Esophagus squamous epithelium (tissue), 5 donors: ENCODE measurements at places on chromosomes 11 and 22.

DNA sequence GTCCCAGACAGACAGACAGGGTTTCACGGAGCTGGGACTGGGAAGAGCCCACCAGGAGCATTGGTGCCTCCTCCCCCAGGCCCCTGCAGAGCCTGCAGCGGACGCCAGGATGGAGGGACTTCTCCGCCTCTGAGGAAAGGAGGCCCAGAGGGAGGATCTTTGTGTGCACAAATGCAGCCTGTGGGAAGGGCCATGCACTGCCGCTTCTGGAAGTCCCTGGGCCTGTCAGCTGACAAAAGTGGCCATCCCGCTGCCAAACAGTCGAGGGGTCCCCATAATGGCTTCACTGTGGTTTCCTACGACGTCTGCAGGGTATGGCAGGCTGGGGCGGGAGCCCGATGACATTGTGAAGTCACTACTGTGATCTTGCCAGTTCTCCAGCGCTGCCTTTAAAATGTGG lies 73.8 kb downstream of the TP53I11 start:
- no peak for DNase-seq

- DNase-seq, result no peak
These were observed 26.6 kb downstream of the BCR start for GRCh38 chr22:23206915-23207314.

DNA sequence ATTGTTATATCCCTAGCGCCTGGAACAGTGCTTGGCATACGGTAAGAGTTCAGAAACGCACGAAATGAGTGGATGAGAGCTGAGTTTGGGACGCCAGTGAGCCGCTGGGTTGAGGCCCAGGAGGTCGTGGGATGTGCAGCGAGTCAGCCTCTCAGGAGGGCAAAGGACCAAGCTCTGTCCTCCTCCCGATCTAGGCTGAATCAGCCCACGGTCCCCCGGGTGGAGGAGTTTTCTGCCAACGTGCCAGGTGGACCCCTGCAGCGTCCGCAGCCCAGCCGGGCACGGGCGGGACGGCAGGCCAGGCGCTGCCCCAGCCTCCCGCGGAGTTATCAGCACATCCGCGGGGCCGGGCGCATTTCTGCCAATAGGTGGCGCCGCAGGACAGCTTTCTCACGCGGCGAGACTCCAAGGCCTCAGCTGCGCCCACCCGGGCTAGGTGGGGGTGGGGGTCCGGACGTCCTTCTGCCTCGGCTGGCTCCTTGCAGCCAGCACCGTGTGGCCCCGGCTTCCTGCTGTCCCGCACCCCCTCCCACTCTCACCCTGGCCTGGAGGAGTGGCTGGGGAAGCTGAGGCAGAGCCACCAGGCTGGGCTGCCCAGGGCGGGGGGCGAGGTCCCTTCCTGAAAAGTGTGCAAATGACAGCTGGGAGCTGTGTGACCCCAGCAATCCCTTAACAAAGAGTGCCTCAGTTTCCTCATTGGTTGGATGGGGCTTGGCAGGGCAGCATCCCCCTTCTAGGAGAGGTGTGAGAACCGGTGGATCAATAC lies 2.2 kb upstream of the RPS19BP1 start:
- no peak for DNase-seq

GRCh38 chr11:31640611-31641010 lies 131.0 kb downstream of the ELP4 start:
- no peak for DNase-seq

DNA sequence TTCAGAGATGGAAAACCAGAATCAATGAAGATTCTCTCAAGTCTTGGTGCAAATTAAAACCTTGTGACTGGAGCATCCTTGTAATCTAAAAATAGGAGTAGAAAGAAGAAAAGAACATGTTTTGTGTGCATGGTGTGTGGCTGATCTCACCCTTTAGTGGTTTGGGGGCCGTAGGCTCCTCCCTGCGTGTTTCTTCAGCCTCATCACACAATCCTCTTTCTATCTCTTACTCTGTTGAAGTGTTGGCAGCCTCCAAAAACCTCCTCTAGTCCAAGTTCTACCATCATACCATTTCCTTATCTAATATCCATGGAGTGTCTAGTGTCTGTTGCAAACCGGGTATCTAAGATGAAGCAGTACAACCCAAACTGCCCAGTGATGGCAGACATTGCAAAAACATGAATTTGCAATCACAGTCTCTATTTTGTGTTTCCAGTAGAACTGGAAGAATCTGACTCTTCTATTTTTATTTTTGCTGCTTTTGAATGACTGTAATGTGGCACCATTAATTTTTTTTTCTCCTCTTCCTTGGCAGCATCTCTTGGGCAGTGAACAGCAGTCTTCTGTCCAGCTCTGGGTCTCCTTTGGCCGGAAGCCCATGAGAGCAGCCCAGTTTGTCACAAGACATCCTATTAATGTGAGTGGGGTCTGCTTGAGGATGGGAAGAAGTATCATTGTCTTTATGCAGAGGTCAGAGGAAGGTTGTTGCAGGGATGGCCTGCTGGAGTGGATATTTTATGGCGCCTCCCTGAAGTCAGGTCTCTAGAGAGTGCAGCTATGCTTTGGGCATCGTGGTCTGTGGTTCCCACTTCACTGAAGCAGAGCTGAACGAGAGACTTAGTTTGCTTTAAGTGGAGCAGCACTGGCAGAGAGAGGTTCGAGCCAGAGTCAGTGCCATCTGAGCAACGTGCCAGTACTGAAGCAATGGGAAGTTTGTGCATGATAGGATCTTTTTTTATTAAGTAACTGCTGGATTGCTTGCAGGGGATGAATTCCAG lies 60.0 kb upstream of the SORL1-AS1 start:
- DNase-seq, result no peak

DNA sequence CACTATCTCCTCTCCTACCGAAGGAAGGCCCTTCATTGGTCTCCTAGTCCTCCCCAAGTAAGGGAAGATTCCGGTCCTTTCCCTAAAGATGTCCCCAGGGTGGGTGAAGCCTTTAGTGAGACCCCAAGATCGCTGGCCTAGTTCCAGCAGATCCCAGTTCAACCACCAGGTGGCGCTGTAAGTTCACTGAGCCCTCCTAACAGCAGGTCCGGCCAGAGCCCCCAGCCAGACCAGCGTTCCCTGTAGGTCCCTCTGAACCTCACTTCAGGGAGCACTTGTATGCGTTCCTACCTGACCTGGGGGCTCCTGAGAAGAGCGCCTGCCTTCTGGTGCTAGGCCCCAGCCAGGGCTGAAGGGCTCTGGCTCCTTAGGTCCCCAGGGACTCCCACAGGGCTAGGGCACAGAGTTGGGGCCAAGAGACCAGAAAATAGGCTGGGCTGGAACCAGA lies 38.1 kb downstream of the LMO1 start:
- DNase-seq, result no peak

DNA sequence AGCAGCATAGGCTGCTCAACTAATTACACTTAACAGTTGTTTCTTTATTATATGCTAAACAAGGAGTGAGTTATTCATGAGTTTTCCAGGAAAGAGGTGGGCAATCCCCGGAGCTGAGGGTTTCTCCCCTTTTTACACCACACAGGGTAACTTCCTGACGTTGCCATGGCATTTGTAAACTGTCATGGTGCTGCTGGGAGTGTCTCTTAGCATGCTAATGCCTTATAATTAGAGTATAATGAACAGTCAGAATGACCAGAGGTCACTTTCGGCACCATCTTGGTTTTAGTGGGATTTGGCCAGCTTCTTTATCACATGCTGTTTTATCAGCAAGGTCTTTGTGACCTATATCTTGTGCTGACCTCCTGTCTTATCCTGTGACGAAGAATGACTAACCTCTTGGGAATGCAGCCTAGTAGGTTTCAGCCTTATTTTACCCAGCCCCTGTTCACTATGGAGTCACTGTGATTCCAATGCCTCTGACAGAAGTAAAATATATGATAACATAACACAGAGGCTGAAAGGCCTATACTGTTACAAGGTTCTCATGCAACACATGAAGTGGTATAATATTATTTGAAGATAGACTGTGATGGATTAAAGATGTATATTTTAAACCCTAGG lies 41.3 kb upstream of the RDX start:
- no peak for DNase-seq

DNA sequence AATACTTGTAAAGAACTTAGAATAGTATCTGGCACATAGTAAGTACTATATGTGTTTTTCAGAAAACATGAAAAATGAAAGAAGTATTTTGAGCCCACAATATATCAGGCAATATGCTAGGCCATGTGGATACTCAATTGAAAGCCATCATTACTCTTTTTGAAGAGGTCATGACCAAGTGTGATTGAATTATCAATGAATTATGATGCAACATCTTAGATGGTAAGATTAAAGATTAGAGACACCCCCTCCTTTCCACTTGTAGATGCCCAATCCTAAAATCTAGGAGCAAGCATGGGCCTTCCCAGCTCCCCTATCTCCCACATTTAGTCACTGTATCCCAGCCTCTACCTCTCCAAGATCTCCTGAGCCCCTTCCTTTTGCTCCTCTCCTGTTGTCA lies 154.4 kb downstream of the ETS1 start:
- no peak for DNase-seq

DNA sequence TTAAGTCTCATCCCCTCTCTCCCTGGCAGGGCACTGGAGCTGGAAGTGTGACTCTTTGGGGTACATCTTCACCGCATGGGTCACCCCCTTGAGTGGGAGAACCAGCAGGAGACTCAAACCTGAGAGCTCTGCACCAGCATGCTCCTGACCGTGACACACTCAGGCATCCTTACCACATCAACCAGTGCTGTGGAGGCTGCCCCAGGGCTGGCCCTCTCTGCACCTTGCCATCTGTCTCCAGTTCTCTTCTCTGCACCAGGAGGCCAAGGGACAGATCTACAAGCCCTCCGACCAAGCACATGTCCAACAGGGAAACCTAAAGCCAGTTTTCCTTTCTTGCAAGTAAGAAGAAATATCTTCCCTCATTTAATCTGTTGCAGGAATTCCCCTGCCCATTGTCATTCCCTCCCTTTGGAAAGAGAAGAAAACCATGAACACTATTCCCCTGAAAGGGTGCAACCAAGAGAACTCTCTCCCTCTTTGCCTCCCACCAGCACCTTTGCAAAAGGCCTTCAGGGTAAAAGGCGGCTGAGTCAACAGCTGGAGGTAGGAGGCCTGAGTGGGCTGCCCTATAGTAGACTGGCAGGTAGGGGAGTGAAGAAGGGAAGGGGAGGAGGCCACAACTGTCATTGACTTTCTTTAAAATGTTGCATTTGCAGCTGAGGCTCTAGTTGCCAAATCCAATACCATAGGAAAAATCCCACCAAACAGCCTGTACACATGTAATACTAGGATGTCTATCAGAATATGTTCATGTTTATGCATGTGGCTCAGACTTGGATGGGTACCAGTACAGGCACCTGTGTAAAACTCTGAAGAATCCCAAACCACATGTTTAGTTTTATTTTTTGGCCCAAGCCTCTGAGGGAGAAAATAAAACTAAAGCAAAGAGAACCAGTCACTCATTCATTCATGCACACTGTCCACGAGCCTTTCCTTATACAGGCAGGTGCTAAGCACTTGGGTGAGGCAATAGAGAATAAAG lies 117.0 kb downstream of the WT1 start:
- no peak for DNase-seq

DNA sequence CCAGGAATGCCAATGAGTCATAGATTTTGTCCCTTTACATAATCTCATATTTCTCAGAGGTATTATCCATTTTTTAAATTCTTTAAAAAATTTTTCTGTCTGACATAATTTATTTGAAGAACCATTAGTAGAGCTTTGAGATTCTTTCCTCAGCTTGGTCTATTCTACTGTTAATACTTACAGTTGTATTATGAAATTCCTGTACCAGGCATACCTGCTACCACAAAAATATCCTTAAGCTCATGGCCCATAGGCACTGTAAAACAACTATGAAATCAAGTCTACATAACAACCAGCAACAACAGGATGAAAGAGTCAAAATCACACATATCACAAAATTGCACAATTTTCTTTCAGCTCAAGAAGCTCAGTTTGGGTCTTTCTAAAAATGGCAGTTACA lies 541.3 kb downstream of the LUZP2 start:
- no peak for DNase-seq

DNA sequence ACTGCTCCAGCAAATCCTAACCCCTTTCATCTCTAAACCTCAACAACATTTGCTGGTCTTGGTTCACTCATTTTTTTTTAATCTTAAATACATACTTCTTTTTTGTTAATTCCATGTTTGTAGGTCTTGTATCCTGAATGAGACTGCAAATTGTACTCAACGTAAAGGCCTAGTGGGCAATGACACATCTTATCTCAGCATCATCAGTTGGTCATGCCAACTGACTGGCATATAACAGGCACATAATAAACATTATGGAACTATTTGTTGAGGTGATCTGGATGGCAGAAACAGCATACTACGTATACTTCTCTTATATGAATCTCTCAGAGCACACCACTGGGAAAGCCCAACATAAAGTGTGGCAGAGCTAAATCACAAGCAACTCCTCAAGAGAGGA lies 116.7 kb downstream of the RBFOX2 start:
- no peak for DNase-seq

DNA sequence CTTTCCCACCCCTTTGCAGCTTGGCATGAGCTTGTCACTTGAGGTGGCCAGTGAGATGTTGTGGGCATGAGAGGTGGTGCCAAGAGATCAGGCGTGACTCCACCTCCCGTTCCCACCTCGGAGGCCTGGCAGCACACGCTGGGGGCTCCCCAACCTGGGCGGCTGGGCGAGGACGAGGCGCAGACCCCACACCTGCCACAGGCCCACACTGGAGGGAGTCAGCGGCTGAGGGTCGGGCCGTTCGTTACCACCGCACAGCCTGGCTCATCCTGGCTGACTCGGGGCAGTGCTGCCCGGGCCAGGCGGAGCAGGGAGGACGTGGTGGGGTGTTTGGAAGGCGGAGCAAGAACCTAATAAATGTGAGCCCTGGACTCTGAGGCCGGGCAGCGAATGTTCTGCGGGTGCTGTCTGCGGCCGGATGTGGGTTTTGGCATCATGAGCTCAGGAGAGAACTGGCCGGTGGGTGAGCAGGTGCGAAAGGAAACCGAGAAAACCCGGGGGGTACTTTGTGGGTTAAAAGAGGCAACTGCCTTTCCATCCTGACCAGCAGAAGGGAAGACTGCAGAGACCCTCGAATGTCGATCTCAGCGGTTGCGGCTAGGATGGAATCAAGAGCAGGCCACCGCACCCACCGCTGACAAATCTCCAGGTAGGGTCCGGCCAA lies 10.2 kb upstream of the IFITM3 start:
- no peak for DNase-seq

DNA sequence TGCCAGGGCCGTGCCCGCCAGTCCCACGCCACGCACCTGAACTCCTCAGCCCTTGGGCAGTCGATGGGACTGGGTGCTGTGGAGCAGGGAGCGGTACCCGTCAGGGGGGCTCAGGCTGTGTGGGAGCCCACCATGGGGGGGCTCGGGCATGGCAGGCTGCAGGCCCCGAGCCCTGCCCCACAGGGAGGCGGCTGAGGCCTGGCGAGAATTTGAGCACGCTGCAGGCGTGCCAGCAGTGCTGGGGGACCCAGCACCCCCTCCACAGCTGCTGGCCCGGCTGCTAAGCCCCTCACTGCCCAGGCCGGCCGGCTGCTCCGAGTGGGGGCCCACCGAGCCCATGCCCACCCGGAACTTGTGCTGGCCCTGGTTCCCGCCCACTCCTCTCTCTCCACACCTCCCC lies 56.8 kb downstream of the TMPRSS5 start:
- DNase-seq, result no peak

DNA sequence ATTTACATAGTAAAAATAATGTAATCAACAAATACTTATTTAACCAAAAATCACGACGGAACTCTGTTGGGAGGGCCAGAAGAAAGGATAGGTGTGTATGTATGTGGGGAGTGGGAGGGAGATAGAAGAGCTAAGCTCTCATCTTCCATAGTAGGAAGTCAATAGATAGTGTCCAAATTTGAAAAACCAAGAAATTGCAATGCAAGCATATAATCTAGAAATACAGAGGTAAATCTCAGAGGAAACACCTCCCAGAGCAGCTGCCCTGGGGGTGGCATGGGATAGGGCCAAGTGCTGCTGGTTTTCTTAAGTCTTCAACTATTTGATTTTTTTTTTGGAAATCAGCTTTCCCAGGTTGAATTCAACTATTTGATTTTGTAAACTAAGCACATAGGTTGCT lies 16.9 kb downstream of the C11orf86 start:
- no peak for DNase-seq
